Nasal cavity respiratory epithelium epithelial cell of viscerocranial mucosa (primary cell): ENCODE measurements at places on chromosomes 4 and X. TPM values are rescaled to one million over a fixed set of nuclear protein-coding genes. Genes with fewer than 3 reads are reported as not detected.

SPIN2B gene
- 3.1 and 4.9 TPM in 2 replicates for total RNA-seq

NMU gene
- total RNA-seq: 4.7 and 13.7 TPM in 2 replicates

GLOD5 gene
- total RNA-seq: not detected in 2 replicates

STK32B gene
- total RNA-seq: under 0.01 TPM in 2 replicates

GABRB1 gene
- not detected in 2 replicates for total RNA-seq

SRPX gene
- 3.8 and 30.5 TPM in 2 replicates for total RNA-seq

CYTL1 gene
- total RNA-seq: not detected in 2 replicates

NPNT gene
- 1.4 and 19.7 TPM in 2 replicates for total RNA-seq

ZAR1 gene
- not detected in 2 replicates for total RNA-seq

CSAG1 gene
- total RNA-seq: not detected in 2 replicates

FAM133A gene
- total RNA-seq: not detected in 2 replicates

AWAT2 gene
- total RNA-seq: not detected in 2 replicates

DDX53 gene
- not detected in 2 replicates for total RNA-seq

CLDN34 gene
- total RNA-seq: 0.14 TPM in 1 of 2 replicates, not detected in the other

EXOSC9 gene
- 17.4 and 17.8 TPM in 2 replicates for total RNA-seq

MAOB gene
- total RNA-seq: 2.5 TPM in 1 of 2 replicates, not detected in the other

TMEM144 gene
- 5.1 and 13.3 TPM in 2 replicates for total RNA-seq

FHIP1A gene
- total RNA-seq: 31.1 and 53.2 TPM in 2 replicates
